ENCODE measurements at places on chromosomes 11 and 22. TPM values are rescaled to one million over a fixed set of nuclear protein-coding genes. Genes with fewer than 3 reads are reported as not detected.

DNA sequence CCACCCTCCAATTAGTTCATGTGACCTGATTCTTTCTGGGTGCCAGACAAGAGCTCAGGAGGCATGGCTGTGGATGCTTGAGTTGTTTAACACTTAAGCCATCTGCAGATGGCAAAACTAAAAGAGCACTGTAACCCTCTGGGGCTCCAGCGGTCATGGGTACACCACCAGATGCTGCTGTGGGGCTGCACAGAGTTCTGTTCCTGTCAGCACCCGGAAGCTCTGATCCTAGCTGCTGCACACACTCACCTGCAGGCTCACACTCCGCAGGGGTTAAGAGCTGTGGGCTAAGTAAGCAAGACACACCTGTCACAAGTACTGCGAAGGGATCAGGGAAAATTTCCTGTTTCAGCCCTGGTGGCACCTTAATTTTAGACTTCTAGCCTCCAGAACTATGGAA is 307.8 kb downstream of the C11orf87 start:
- no peak for DNase-seq

GRCh38 chr11:75611823-75612222 is 49.8 kb downstream of the SERPINH1 start:
- DNase-seq, result no peak

- DNase-seq, result no peak
Observed at GRCh38 chr11:79243422-79244210, 197.2 kb downstream of the TENM4 start.

DNA sequence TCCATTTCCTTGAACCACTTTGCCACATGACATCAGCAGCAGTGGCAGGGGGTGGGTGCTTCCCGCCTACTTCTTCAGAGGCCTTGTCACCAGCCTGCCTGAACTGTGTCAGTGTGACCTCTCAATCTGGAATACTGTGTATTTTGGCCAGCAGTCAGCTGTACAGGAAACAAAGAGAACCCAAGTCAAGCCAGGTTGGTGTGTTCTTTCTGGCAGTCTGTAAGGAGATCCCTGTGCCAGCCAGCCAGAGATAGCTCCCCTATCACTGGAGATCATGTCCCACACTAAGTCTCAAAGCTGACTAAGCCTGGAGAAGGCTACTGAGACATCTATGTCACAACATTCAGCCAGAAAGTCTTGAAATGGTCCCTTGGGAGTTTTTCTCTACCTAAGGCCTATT is 142.1 kb downstream of the TRPC6 start:
- DNase-seq, result no peak

- DNase-seq, result no peak
Observed at GRCh38 chr11:128491195-128491936, 96.0 kb downstream of the ETS1 start.

GRCh38 chr11:71114124-71114851 is 138.1 kb downstream of the SHANK2 start:
- no peak for DNase-seq

- DNase-seq, result no peak
Observed at GRCh38 chr11:47564933-47565339, 463 bp upstream of the PTPMT1 start.

DNA sequence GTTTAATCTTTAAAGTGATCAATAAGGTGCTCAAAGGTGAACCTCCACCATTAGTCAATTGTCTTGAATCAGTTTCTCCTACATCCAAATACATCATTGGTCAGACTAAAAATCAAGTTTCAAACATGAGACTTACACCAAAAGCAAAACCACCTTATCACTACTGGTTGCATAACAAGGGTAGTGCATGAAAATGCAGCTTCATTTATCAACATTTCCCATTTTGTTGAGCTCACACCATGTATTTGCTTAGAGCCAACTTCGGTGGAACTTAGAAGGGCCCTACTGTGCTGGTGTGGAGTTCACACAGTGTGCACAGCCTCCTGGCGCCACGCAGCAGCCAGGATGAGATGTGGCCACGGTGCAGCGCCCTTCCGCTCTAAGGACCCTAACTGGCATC is 23.1 kb upstream of the PHLDA2 start:
- DNase-seq, result no peak

The OR6T1 gene
- total RNA-seq, result not detected

The CRYBB2 gene
- not detected for total RNA-seq

GRCh38 chr22:27348634-27349033 is 452.9 kb downstream of the MN1 start:
- no peak for DNase-seq

DNA sequence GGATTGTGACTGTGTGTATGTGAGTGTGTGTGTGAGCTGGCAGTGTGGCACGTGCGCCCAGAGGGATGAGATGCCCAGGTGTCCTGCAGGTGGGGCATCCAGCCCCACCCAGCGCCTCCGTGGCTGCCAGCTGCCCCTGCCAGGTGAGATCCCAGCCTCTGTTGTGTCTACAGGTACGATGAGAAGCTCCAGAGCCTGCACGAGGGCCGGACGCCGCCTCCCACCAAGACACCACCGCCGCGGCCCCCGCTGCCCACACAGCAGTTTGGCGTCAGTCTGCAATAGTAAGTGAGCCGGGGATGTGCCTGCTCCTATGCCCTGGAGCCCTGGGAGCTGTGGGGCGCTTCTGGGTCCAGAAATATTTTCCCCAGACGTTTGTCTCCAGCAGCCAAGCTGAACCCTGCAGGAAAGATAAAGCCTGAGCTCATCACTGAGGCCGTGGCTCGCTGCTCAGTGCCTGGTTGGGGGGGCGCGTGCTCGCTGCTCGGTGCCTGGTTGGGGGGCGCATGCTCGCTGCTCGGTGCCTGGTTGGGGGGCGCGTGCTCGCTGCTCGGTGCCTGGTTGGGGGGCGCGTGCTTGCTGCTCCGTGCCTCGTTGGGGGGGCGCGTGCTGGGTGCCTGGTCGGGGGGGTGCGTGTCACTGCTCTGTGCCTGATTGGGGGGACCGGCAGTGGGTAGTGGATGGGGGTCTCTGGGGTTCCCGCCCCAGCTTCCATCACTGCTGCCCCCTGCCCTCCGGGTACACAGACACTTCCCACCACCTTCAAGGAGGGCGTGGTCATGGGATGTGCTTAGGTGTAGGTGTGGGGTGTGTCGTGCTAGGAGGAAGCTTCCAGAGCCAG is 73.2 kb downstream of the ARHGAP8 start:
- DNase-seq, result no peak

DNA sequence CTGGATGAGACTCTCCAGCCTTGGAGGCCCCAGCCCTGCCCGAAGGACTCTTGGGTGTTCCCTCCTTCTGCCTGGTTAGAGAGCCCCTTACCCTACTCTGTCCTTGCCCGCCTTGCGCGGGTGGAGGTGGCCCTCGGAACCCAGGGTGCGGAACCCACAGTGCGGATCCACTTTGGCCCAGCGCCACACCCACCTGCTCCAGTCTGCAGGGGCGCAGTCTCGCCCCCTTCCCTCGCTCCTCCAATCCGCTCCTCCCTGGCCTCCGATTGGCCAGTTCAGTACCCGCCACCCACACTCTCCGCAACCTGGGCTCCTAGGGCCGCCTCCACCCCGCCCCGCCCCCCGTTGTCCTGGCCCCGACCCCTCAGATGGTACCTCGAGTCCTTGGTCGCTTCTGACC is 2.4 kb downstream of the CAPN1 start:
- no peak for DNase-seq

The TLCD5 gene
- 0.42 TPM for total RNA-seq

The OR51B4 gene
- not detected for total RNA-seq

DNA sequence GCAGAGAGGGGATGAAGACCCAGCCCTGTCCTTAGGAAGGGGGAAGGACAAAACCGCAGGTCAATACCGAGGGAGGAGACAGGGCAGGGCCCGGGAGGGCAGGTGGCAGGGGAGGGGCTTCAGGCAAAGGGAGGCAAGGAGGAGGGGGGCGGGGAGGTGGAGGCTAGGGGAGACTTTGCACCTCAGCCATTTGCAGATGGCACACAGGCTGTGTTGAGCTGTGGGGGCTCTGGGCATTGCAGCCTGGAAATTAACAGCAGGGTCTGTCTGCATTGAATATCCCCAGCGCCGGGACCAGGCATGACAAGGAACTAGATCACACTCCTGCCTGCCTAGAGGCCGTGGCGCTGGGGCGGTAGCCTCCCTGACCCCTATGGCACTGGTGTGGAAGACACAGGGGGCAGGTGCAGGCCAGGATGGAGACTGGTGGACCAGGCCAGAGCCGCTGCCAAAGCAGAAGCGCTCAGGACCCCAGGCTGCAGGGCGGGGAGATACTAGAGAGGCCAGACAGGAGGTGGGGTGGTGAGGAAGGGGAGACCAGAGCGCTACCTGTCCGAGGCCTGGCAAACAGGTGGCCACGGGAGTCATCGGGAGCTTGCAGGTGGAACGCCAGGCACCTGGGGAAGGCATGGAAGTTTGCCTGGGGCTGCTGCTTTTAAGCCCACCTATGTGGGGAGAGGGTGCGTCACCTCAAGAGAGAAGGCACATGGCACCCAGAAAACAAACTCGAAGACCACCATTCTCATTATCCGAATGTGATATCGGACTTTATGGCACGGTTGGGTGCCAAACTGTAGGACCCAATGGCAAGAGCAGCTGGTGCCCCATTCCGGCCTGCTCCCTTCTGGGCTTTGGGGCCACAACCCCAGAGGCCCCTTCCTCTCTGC is 11.5 kb downstream of the CBX6 start:
- DNase-seq, result no peak

GRCh38 chr22:29621761-29622526 is 18.5 kb downstream of the NF2 start:
- DNase-seq, result no peak

GRCh38 chr11:77865805-77866204 is 44.9 kb downstream of the AAMDC start:
- no peak for DNase-seq

The OR51I1 gene
- not detected for total RNA-seq

DNA sequence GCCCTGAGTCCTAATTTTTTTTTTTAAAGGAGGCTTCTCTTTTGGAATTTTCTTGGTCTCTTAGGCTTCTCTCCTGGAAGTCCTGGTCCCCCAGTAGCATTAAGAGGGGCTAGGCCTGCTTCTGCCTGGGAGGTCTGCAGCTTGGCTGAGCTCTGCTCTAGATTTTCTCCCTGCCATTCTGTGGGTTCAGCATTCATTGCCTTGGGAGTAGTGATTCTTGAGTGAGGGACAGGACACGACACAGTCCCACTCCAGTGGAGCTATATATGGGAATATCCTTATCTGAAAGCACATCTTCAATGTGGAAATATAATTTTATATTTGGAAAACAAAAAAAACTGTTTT is 3.7 kb downstream of the IGSF22 start:
- no peak for DNase-seq

The OR5B21 gene
- total RNA-seq, result not detected

DNA sequence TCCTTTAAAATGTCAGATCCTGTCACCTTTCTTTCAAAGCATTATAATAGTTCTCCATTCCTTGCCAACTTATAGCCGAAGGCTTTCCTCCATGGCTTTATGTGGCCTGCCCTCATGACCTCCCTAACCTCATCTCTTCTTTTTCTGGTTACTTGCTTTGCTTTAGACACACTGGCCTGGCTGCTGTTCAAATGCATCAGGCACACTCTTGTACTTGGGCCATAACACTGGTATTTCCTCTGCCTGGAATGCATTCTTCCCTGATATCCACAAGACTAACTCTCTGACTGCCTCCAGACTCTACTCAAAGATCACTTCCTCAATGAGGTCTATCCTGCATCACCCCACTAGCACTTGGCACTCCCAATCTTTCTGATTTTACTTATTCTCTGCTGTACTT is 710.3 kb downstream of the KCNA4 start:
- DNase-seq, result no peak

- no peak for DNase-seq
Observed at GRCh38 chr11:134250675-134251074, 2.5 kb downstream of the THYN1 start.

The GAL3ST3 gene
- total RNA-seq, result 0.70 TPM

DNA sequence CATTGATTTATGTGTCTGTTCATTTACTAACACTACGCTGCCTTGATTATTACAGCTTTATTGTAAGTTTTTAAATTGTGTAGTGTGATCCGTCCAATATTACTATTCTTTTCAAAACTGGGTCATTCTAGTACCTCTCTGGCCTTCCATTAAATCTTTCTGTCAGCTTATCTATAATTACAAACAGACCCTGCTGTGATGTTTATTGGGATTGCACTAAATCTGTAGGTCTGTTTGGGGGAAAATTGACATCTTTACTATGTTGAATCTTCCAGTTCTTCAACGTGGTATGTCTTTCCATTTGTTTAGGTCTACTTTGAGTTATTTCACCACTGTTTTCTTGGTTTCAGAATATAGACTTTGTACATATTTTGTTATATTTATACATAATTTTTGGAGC is 15.6 kb downstream of the CABIN1 start:
- DNase-seq, result no peak

- DNase-seq, result no peak
Observed at GRCh38 chr11:73358071-73358470, 18.1 kb upstream of the RELT start.

The DNAJB7 gene
- total RNA-seq, result not detected

GRCh38 chr11:6943131-6943530 is 16.9 kb downstream of the ZNF215 start:
- DNase-seq, result no peak

DNA sequence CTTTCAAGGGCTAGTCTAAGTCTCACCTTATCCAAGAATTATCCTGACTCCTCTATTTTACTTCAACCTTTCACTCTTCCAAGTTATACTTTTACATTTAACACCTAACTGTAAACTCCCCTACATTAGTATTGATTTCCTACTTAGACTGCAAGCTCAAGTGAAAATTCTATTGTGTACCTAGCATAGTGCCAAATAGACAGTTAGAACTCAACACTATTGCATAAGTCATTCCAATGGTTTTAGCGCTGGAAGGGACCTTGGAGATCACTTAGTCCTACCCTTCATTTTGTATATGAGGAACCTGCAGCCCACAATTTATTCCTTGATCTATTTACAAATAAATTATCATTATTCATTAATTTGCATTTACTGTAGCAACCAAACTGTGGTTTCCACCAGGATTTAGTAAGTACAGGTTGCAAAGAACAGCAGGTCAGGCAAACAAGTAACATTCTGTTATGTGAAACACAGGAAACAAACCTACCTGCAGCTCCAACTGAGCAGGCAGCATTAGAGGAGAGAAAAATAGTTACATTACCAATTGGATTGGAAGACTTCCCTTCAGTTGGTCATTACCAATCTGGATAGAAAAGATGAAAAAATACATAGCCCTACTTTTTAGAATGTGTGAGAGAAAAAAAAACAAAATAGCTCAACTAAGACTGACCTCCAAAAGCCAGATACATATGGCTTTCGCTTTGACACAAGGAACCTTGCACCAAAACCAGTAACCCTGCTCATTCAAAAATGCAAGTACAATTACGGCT is 33.7 kb upstream of the NFRKB start:
- DNase-seq, result no peak

DNA sequence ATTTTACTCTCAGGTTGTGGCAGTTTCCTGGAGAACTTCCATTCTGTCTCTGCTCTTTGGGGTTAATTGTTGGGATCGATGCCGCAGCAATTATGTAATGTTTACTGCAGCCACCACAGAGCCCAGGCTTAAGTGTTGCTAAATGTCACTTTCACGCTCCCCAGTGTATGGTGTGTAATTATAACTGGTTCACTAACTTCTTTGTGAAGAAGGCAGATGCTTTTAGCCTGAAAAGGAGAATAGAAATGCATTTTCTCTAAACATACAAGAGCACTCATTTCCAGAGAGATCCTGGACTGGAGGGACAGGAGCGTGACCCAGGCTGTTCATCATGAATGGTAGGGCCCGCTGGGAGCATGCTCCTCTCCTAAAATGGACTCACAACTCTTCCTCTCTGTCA is 132.2 kb upstream of the PLET1 start:
- no peak for DNase-seq

All from activated naive CD8-positive, alpha-beta T cell treated with anti-CD3 and anti-CD28 coated beads for 36 hours (primary cell).